Tibial nerve (tissue), 4 donors: ENCODE measurements at places on chromosomes 16 and 17. TPM values are rescaled to one million over a fixed set of nuclear protein-coding genes. Genes with fewer than 3 reads are reported as not detected.

Gene FDXR
- 9.0 TPM for total RNA-seq

Gene SAMD14
- total RNA-seq = 1.5 TPM

Gene UBE2O
- 38.7 TPM for total RNA-seq

Gene TMED6
- total RNA-seq = not detected

Gene CTF1
- total RNA-seq = 3.6 TPM

Gene ZNF597
- 2.7 TPM for total RNA-seq

Gene TMEM204
- total RNA-seq = 47.9 TPM

Gene MILR1
- total RNA-seq = 27.0 TPM

Gene SP2
- 7.1 TPM for total RNA-seq

Gene VAT1L
- 7.2 TPM for total RNA-seq

DNA sequence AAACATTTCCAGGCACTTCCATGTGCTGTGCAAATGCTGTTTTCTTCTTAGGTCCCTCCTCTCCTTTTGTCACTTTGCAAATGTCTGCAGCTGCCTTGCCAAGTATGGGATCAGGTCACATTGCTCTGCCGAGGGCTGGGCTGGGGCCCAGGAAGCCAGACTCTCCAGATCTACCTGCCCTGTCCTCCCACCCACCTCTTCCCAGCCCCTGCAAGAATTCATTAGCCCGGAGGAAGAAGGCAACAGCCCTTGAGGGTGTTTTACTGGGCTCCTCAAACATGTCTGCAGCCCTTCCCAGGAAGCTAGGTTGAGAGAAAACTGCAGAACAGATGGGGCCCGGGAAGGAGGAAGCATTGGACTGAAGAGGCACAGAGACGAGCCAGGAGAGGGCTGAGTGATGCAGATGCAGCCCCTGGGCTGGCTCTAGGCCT, 47.1 kb downstream of the WSB1 start:
- H3K4me1 ChIP-seq = no peaks in the 10 kb centered on the region
- no peak for DNase-seq
- no peaks in the 10 kb centered on the region for H3K27me3 ChIP-seq
- H3K4me3 ChIP-seq = no peak overlapping the region

DNA sequence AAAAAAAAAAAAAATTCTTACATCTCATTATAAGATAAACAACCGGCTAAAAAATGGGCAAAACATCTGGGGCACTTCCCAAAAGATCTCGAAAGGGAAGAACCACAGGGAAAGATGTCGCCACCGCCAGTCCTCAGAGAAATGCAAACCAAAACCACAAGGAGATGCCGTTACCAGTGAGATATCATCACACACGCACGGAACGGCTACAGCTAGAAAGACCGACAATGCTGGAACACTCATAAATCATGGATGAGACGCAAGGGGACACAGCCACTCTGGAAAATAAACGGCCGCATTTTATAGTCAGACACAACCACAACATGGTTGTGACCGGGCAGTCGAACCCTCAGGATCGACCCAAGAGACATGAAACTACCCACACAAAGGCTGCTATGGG, 24.5 kb downstream of the WDR45B start:
- peaks cover 9% of the 10 kb centered on the region for H3K36me3 ChIP-seq
- H3K4me3 ChIP-seq = no peak overlapping the region
- H3K27ac ChIP-seq = no peak overlapping the region
- no peaks in the 10 kb centered on the region for H3K27me3 ChIP-seq
- peaks cover 5% of the 10 kb centered on the region for H3K4me1 ChIP-seq

GRCh38 chr17:27217631-27218030, 76.3 kb upstream of the WSB1 start:
- H3K4me1 ChIP-seq = peaks cover 4% of the 10 kb centered on the region
- H3K36me3 ChIP-seq = no peaks in the 10 kb centered on the region

DNA sequence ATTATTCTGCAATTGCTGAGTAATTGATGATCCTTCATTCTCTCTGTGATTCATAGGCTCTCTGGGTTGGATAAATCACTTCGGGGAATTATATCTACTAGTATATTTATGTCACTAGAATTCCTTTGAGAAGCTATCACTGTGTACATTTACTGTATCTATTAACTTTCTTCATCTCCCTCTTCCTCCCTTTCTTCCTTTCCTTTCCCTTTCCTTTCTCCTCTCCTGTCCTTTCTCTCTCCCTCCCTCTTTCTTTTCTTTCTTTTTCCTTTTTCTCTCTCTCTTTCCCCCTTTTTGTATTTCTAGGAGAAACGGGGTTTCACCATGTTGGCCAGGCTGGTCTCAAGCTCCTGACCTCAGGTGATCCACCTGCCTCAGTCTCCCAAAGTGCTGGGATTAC, 711.8 kb downstream of the WWOX start:
- no peaks in the 10 kb centered on the region for H3K27me3 ChIP-seq
- H3K36me3 ChIP-seq = no peaks in the 10 kb centered on the region
- H3K4me3 ChIP-seq = no peak overlapping the region
- DNase-seq = no peak
- H3K4me1 ChIP-seq = no peaks in the 10 kb centered on the region
- H3K27ac ChIP-seq = no peak overlapping the region

DNA sequence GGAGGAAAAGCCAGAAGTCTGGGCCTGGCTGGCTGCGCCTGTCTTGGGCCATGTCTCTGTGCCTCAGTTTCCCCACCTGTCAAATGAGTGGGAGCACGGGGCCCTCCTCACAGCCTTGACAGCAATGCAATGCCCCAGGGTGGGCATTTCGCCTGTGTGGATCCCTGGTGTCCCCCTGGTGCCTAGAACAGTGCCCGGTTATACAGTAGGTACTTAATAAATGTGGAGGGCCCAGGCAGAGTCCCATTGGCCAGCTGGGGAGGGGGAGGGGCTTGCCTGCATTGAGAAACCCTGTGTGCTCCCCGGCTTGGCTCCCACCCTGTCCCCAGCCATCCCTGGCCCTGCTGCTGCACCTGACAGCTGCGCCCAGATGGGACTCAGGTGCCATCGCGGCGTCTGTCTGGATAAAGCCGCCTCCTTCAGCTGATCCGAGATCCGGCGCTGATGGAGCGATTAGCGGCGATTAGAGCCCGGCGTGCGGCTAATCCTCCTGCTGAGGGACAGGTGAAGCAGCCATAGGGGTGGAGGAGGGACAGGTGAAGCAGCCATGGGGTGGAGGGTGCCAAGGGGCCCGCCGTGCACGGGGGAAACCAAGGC, 12.4 kb downstream of the ZFPM1 start:
- H3K27me3 ChIP-seq = no peaks in the 10 kb centered on the region
- H3K4me3 ChIP-seq = no peak overlapping the region
- H3K27ac ChIP-seq = no peak overlapping the region
- no peak for DNase-seq

GRCh38 chr17:67164302-67164701, 80.7 kb downstream of the HELZ start:
- no peaks in the 10 kb centered on the region for H3K27me3 ChIP-seq
- H3K27ac ChIP-seq = peak overlapping the region; percentile 31
- no peaks in the 10 kb centered on the region for H3K4me1 ChIP-seq
- no peak overlapping the region for H3K4me3 ChIP-seq

DNA sequence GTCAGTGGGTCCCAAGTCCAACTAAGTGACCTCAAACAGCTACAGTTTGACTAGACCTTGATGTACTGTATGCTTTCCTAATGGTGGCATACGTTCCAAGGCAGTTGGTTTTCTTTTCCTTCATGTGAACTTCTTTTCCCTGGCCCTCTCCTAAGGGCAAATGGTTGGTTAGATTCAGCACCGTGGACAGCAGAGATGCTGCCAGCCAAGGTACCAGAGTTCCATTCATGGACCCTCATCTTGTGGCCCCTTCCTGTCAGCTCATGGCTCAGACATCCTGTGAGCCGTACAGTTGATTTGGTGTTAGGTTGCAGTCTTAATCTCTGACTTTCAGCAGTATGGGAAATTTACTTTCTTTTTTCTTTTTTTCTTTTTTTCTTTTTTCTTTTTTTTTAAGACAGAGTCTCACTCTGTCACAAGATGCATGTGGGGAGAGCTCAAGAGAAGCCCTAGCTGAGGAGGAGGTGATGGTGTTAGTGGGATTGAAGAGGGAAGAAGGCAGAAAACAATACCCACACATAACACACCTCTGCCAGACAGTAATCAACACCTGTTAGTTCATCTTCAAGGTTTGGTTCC, 122.4 kb downstream of the USP31 start:
- H3K27me3 ChIP-seq = no peaks in the 10 kb centered on the region
- no peaks in the 10 kb centered on the region for H3K4me1 ChIP-seq
- DNase-seq = no peak
- H3K4me3 ChIP-seq = no peak overlapping the region
- H3K27ac ChIP-seq = no peak overlapping the region

DNA sequence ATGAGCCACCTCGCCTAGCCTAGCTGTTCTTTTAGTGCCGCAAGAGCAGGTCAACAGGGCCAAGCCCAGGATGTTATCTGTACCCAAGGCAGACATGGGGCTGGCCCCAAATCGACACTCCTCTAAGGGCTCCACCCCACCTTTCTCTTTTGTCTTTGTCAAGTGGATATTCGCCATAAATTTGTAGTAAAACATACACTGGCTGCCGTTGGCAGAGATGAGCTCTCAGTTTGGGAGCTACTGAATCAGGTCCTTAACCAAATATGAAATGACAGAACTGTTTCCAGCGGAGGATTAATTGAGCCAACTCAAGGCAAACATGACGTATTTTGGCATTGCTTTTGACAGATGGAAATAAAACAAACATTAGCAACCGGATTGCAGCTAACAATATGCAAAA, 556.9 kb upstream of the CDH5 start:
- no peak overlapping the region for H3K27ac ChIP-seq
- H3K27me3 ChIP-seq = no peaks in the 10 kb centered on the region
- H3K36me3 ChIP-seq = no peaks in the 10 kb centered on the region

- H3K36me3 ChIP-seq = no peaks in the 10 kb centered on the region
- H3K27me3 ChIP-seq = no peaks in the 10 kb centered on the region
- no peak for DNase-seq
- H3K27ac ChIP-seq = no peak overlapping the region
- no peak overlapping the region for H3K4me3 ChIP-seq
- H3K4me1 ChIP-seq = no peaks in the 10 kb centered on the region
These were observed 127.2 kb downstream of the CDH8 start for GRCh38 chr16:61909074-61909473.

- no peak for DNase-seq
- no peaks in the 10 kb centered on the region for H3K27me3 ChIP-seq
- no peak overlapping the region for H3K4me3 ChIP-seq
- no peak overlapping the region for H3K27ac ChIP-seq
- H3K4me1 ChIP-seq = no peaks in the 10 kb centered on the region
- H3K36me3 ChIP-seq = no peaks in the 10 kb centered on the region
These were observed 4.0 kb upstream of the WNT3 start for GRCh38 chr17:46822388-46822921.

DNA sequence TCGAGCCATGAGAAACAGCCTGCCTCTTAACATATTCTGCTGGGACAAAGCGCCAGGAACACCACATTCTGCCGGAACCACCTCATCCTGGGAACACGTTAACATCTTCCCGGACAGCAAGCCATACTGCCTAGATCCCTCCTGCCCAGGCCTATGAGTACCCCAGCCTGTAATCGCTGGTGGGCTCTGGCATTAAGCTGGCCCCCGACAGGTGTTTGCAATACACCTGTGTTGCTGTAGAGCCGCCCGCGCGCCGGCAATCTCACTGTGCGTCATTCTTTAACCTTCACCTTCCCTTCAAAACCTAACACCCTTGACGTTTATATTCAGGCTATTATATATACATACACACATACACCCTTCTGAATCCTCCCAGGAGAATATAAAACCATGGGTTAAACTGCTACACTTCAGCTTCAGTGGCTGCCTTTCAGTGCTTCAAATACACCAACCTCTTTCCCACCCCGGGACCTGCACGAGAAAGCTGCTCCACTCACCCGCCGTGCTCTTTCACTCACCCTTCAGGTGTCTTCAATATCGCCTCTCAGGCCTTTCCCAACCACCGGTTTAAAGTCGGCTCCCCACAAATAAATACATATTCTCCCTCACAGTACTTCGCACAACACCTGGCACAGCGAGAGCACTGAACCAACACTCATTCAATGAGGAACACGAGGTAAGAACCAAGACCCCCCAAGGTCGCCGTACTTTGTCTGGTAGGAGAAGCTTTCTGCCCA, 1.0 kb upstream of the ENDOV start:
- peaks cover 38% of the 10 kb centered on the region for H3K4me1 ChIP-seq
- no peak for DNase-seq
- no peaks in the 10 kb centered on the region for H3K36me3 ChIP-seq

GRCh38 chr17:27457731-27458523, 1.7 kb downstream of the KSR1 start:
- H3K4me1 ChIP-seq = peaks cover 30% of the 10 kb centered on the region
- no peaks in the 10 kb centered on the region for H3K36me3 ChIP-seq
- H3K4me3 ChIP-seq = peak overlapping the region; percentile 95
- DNase-seq = no peak
- peak overlapping the region; percentile 95 for H3K27ac ChIP-seq
- no peaks in the 10 kb centered on the region for H3K27me3 ChIP-seq
